G401 (cell line): ENCODE measurements at places on chromosomes 11 and 22.

DNA sequence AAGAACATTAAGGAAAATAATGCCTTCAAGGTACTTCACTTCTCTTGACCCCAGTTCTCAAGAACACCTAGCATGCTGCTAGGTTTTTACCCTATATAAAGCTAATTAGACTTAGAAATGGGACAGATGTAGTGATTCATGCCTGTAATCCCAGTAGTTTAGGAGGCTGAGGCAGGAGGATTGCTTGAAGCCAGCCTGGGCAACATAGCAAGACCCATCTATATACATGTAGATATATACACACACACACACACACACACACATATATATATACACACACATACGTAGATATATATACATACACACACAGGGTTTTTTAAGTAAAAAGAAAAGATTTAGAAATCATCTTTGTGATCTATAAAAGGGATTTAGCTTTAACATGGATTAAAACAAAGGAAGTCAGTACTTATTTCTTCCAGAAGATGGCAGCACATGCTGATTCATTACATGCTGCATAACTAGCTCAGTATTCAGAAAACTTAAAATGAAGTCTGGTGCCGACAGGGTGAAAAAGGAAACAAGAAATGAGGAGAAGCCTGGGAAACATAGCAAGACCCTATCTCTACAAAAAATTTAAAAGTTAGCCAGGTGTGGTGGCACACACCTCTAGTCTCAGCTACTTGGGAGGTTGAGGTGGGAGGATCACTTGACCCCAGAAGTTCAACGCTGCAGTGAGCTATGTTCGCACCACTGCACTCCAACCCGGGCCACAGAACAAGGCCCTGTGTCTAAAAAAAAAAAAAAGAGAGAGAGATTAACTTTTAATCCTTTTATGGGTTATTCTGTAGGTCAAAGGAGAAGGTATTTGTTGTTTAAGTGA lies 28.5 kb upstream of the RBX1 start:
- peak; percentile 78 for DNase-seq

DNA sequence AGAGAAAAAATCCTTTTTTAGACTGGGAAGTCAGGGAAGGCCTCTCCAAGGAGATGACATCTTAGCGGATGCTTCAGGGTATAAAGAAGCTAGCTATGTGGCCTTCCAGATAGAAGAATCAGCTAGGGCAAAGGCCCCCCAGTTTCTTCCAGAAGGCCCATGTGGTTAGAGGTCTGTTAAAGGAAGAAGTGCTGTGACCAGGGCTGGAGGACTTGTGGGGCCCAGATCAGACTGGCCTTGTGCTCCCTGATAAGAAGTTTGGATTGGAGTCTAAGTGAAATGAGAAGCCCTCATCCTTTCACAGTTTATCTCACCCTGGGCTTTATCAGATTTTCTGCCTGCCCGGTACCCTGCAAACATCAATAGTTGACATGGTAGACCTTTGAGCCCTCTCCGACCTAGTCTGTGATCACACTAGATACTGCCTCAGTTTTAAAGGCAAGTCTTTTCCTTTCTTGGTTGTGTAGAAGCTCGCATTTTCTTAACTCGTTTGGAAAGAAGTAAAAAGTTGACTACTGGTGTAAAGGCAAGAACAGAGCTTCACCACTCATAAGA lies 7.8 kb downstream of the AMPD3 start:
- DNase-seq, result no peak

DNA sequence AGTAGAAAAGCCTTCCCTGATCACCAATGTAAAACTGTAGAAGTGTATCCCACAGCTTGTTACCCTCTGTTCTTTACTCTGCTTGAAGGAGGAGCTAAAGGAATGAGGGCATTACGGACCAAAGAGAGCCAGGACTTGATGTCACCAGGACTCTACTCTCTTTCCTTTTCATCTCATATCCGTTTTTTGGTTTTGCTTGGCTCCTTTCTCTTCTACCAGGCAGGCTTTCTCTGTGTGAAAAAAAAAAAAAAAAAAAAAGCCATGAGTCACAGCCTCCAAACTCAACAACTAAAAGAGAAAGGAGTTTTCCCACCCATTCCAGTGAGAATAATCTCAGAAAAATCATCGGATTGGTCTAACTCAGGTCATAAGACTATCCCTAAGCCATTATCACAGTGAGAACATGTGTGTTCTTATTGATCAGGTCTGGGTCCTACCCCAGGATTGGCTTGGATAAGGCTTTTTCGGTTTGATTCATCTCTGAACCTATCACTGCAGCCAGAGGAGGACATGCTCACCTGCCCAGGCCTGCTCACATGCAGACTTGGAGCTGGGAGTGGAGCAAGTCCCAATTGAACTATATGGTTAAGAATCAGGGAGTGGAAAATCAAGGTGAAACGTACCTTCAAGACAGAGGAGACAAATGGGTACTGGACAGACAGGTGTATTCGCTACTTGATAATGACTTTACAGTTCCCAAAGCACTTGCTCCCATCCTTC lies 19.4 kb upstream of the LRRC55 start:
- no peak for DNase-seq

- DNase-seq, result no peak
Observed at GRCh38 chr11:30125456-30125855, 105.4 kb upstream of the FSHB start.

DNA sequence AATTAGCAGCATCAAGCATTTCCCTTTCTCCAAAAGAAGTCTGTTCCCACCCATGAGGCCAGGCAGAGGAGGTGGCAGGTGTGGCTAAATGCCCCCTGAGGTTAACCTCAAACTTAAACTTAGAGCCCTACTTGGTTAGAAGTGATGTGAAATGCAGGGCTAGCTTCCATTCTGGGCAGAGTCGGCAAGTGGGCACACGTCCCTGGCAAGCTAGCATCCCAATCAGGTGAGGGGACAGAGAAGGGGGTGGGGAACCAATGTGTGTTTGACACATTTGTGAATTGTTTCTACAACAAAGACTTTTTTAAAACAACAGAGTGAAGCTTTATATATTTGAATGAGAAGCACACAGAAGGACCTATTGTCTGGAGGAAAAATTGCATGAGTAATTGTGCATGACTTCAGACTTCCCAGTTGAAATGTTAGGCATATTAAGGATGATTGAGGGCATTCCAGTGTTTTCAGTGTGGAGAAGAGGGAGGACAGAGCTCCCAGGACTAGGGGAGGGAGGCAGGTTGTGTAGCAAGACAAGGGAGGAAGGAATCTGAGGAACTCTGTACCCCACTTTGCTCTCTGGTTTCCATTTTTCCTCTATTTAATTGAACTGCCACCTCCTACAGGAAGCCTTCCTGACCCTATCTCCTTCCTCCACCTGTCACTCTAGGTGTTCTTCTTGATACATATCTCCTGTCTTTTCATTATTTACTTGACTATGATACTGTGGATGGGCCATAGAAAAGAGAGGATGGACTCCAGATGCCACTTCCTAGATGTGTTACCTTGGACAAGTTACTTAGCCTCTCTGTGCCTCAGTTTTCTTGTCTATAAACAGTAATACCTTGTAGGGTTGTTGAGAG lies 83.3 kb upstream of the PICALM start:
- peak; percentile 8 for DNase-seq

DNA sequence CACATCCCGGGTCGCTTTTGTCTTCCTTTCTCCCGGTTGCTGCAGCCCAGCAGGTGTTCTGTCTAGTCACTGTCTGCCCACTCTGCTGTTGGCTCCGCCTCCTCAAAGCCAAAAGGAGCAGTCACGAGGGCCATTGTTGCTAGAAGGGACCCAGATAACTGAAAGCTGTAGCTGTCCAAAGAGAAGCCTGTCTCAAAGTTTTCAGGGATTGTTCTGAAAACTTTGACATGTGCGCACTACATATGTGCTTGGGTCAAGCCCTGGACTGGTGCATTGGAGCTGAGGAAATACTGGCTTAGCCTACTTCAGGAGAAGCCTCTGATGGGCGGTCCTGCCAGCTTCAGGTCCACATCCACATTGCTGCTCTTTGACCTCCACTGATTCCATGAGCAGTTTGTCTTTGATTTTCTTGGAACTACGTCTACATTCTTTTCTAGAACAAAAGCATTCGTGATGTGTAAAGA lies 8.8 kb upstream of the OR2AT4 start:
- DNase-seq, result no peak

DNA sequence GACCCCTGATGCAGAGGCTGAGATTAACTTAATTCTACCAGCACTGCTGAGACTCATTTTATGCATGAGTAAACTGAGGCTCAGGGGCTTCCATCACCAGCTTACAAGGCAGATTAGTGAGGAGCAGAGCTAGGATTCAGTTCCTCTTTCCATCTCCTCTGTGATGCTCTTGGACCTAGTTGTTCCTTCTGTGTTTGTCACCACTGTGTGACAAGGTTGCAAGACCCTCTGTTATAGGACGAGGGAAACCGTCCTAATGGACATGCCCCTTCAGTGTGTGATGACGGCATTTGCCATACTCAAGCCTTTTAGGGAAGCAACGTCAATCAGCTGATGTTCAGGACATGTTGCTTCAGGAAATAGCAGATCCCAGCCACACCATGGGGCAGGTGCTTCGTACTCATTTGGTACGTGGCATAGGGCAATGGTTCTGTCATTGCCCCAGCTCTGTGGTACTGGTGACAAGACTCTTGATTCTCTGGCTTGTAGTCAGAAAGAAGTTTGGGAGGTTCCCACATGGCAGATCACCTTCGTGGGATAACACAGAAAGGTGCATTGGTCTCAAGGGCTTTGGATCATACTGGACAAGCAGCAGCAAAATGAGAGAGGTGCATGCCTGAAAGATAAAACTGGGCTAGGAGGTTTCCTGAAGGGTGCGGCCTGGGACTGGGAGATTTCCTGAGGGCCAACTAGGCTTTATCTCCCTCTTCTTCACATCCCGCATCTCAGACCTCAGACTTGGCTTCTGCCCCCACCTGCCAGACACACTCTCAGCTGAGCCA lies 23.9 kb upstream of the CD44 start:
- DNase-seq, result no peak

DNA sequence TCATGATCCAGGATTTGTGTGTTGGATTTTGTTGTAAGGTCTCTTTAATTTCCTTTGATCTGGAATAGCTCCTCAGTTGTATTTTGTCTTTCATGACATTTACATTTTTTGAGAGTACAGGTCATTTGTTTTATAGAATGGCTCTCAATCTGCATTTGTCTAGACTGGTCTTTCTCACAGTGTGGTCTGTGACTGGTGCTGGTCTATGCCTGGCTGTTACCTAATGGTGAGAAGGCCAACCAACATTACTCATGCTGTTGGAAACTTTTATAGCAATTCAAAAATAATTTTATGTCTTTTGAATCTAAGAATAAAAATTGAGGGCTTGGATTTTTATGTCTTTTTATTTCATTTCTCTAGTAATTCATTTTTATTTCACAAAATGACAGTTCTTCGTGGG lies 3.9 kb upstream of the NCR3LG1 start:
- no peak for DNase-seq

DNA sequence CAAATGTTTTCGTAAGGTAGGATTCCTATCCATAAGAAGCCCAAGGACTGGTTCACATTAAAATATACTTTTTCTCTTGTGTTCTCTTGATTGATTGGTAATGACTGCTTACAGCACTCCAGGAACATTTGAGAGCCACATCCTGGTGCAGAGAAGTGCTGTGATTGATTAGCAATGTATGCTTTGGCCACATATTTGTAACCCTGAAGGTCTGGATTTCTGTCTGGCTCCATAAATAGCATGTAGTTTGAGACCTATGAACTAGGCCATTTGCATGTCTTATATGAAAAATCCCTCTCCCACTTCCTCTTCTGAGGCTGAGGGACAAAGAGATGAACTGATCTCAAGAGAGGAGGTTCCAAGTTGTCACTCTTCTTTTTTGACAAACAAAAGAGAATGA lies 49.3 kb upstream of the CD44 start:
- DNase-seq, result no peak

DNA sequence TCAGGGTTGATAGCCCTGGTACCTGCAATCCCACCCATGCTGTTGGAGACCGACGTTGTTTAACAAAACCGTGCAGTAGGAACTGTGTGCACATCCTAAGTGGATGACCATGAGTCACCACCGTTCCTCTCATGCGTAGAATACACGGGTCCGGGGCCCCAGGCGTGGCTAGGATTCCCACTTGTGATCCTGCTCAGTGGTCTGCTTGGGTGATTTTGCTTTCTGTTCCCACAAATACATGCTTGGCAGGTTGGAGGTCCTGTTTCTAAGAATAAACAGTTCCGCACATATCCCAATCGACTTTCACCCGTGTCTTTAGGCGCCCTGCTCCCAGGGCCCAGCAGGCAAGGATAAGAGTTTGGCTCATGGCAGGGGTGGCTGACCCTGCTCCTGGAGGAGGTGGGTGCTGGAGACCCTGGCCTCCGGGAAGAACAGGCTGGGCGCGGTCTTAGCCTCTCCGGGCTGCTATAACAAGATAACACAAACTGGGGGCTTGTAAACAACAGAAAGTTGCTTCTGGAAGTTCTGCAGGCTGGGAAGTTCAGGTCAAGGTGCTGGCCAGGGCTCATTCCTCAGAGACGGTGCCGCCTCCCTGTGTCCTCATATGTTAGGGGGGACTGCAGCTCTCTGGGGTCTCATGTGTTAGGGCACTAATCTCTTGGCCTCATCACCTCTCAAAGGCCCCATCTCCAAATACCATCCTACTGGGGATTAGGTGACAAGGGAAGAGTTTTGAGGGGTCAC lies 1028.3 kb downstream of the BRD1 start:
- DNase-seq, result no peak

DNA sequence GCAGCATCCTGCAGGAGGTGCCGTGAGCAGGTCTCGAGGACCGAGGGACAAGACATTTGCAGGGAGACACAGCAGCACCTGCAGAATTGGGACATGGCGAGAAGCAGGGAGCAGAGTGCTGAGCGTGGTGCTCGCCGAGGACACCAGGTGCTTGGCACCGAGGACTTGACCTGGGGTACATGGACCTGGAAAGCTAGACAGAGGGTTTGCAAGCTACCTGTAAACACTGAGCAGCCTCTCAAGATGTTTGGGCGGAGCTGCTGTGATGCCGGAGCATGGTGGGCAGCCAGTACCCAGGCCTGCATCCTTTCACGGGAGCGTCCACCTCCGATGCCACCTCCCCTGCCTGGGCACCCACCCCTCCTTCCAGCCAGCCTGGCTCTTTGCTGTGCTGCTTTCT lies 773.2 kb downstream of the TBC1D22A start:
- no peak for DNase-seq
